ENCODE measurements at places on chromosomes 5 and 9.
A peak's percentile ranks its signal among the peaks of the same experiment; 100 is the strongest.

DNA sequence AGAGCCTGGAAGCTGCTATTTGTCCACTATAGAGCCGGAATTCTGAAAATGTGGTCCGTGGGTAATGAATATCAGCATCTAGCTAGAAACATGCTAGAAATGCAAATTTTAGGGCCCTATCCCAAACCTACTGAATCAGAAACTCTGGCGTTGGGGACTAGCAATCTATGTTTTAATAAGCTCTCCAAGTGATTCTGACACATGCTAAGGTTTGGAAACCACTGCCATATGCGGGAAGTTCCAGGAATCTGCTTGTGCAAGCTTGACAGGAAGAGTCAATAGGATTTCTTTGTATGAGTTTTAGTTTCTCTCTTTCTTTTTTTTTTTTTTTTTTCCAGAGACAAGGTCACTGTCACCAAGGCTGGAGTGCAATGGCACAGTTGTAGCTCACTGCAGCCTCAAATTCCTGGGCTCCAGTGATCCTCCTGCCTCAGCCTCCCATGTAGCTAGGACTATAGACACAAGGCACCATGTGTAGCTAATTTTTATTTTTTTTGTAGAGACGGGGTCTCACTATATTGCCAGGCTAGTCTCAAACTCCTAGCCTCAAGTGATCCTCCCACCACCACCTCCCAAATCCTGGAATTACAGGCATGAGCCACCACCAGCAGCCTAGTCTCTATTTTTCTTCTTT lies 26.4 kb upstream of the CARNMT1 start:
- peaks cover 2% of the 10 kb centered on the region for H3K36me3 ChIP-seq
- no peak overlapping the region for H3K4me3 ChIP-seq
- H3K27ac ChIP-seq: no peak overlapping the region
- H3K4me1 ChIP-seq: no peaks in the 10 kb centered on the region
- H3K27me3 ChIP-seq: no peaks in the 10 kb centered on the region

DNA sequence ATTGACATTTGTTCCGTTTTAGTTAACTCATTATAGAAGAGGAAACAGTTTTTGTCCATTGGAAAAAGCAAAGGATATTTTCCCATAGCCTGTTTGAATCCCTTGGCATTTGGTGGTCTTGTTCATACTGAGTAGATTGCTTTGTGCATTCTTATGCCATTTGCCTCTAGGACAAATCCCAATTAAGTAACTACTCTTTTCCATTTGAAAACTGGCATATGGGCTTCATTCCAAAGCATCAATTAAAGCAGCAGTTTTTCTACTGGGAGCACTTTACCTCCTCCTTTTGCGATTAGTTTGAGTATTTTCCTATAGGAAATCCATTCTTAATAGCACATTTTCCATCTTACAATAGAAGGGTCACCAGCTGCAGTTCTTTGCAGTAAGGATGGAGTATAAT lies 31.2 kb downstream of the GPR21 start:
- H3K27me3 ChIP-seq: no peaks in the 10 kb centered on the region
- peaks cover 41% of the 10 kb centered on the region for H3K36me3 ChIP-seq
- H3K4me1 ChIP-seq: peaks cover 5% of the 10 kb centered on the region
- no peak overlapping the region for H3K4me3 ChIP-seq
- H3K27ac ChIP-seq: no peak overlapping the region
- no peak for DNase-seq

DNA sequence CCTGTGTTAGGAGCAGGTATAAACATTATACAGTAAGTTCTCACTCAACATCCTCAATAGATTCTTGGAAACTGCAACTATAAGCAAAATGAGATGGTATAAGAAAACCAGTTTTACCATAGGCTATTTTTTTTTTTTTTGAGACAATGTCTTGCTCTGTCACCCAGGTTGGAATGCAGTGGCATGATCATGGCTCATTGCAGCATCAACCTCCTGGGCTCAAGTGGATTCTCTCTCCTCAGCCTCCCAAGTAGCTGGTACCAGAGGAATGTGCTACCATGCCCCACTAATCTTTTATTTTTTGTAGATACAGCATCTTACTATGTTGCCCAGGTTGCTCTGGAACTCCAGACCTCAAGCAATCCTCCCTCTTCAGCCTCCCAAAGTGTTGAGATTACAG lies 50.1 kb upstream of the ADRB2 start:
- peaks cover 10% of the 10 kb centered on the region for H3K4me1 ChIP-seq
- H3K27ac ChIP-seq: no peak overlapping the region
- no peak overlapping the region for H3K4me3 ChIP-seq
- no peak for DNase-seq

DNA sequence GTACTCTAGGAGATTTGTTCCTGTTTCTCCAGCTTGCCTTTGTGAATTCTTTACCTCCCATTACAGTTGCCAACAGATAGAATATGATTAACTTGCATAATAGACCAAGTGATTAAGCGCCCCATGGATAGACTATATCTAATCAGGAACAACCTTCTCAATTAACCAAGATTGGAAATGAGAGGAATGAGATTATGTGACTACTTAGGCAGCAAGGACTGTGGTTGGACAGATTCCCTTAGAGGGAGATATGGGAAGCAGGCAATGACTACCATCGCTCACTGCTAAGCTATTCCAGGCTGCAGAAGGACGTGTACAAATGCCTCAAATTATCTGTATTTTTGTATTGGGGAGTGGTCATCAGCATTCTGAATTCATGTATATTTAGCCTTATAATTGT lies 278.1 kb upstream of the DAB2 start:
- no peak for DNase-seq
- no peak overlapping the region for H3K27ac ChIP-seq

DNA sequence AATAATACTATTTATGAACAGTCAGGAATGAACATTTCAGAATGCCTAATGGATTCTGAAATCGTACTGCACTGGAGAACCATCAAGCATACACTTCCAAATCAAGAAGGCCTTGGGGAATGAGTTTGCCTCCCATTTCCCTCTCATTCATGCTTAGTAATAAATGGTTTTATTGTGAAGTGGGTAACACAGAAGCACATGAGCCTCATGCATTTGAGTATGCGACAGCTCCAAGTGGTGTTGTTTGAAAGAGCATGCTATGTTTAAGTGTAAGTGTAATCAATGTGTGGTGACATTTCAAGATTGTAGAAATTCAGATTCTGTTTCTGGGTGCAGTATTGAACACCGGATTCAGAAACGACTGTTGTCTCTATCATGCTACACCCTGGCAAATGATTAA lies 60.0 kb downstream of the SGCD start:
- H3K36me3 ChIP-seq: no peaks in the 10 kb centered on the region
- no peak for DNase-seq
- H3K4me3 ChIP-seq: no peak overlapping the region
- H3K27me3 ChIP-seq: peaks cover 3% of the 10 kb centered on the region
- H3K27ac ChIP-seq: no peak overlapping the region

GRCh38 chr5:80990527-80990926 lies 30.4 kb downstream of the RASGRF2 start:
- DNase-seq: no peak
- no peaks in the 10 kb centered on the region for H3K27me3 ChIP-seq
- H3K4me3 ChIP-seq: no peak overlapping the region
- H3K36me3 ChIP-seq: no peaks in the 10 kb centered on the region
- peaks cover 77% of the 10 kb centered on the region for H3K4me1 ChIP-seq

DNA sequence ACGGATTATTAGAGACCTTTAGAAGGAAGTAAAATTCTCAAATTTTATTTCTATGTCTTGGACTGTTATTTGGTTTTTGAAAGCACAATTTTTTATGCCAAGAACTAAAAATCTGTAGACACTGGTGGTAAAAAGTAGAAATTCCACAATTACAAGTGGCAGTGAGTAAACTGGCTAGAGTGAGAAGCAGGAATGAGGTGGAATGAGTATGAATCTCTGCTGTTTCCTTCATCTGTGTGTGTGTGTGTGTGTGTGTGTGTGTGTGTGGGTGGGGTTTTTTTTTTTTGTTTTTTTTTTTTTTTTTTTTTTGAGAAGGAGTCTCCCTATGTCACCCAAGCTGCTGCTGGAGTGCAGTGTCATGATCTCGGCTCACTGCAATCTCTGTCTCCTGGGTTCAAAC lies 94.2 kb downstream of the TLE4 start:
- no peak overlapping the region for H3K4me3 ChIP-seq
- DNase-seq: no peak
- peaks cover 47% of the 10 kb centered on the region for H3K4me1 ChIP-seq
- H3K27ac ChIP-seq: no peak overlapping the region
- no peaks in the 10 kb centered on the region for H3K27me3 ChIP-seq

GRCh38 chr9:27280860-27281259 lies 16.1 kb downstream of the EQTN start:
- H3K27me3 ChIP-seq: peaks cover 8% of the 10 kb centered on the region
- H3K36me3 ChIP-seq: no peaks in the 10 kb centered on the region
- DNase-seq: no peak

GRCh38 chr9:23524607-23525155 lies 301.4 kb downstream of the ELAVL2 start:
- no peaks in the 10 kb centered on the region for H3K36me3 ChIP-seq
- no peak overlapping the region for H3K4me3 ChIP-seq
- H3K27ac ChIP-seq: no peak overlapping the region
- no peaks in the 10 kb centered on the region for H3K27me3 ChIP-seq
- no peak for DNase-seq
- no peaks in the 10 kb centered on the region for H3K4me1 ChIP-seq

- no peaks in the 10 kb centered on the region for H3K27me3 ChIP-seq
- peaks cover 29% of the 10 kb centered on the region for H3K4me1 ChIP-seq
- peak; percentile 75 for DNase-seq
Measured at GRCh38 chr9:95874989-95875304, 544 bp upstream of the ERCC6L2 start.

GRCh38 chr9:89054865-89055495 lies 63.7 kb downstream of the S1PR3 start:
- H3K36me3 ChIP-seq: no peaks in the 10 kb centered on the region
- H3K27me3 ChIP-seq: peaks cover 11% of the 10 kb centered on the region
- H3K27ac ChIP-seq: no peak overlapping the region
- no peaks in the 10 kb centered on the region for H3K4me1 ChIP-seq
- DNase-seq: no peak

DNA sequence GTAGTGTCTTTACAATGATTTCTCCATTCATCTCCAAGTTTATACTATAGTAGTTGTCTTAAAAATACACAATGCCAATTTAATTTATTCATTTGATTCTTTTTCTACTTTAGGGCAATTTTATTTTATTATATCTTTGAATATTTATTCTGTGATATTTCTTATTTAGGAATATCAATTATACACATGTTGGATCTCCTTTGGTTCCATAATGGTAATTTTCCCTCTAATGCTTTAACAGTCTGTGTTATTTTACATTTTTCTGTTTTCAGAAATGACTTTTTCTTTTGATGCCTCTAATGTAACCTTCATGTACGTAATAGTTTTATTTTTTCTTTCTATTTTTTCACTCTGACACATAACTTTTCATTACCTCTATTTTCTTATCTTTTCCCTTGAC lies 153.0 kb downstream of the CSNK1G3 start:
- no peaks in the 10 kb centered on the region for H3K27me3 ChIP-seq
- H3K4me3 ChIP-seq: no peak overlapping the region
- H3K4me1 ChIP-seq: no peaks in the 10 kb centered on the region
- H3K27ac ChIP-seq: no peak overlapping the region
- no peak for DNase-seq
- H3K36me3 ChIP-seq: no peaks in the 10 kb centered on the region

DNA sequence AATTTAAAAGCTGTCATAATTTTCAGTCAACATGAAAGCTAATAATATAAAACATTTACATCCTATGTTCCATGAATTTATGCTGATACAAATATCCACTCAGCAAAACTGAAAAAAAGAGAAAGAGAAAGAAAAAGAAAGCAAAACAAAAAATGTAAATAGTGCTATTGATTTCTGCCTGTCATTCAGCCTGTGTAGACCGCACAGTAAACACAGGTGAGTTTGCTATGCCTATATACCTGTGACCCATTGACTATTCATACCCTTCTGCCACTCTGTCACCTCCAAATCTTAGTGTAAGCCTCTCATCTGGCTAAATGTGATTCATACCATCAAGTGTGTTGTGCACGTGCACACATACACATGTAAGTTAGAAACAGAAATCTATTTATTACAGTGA lies 359.0 kb upstream of the RORB start:
- H3K27ac ChIP-seq: no peak overlapping the region
- no peaks in the 10 kb centered on the region for H3K36me3 ChIP-seq
- no peaks in the 10 kb centered on the region for H3K4me1 ChIP-seq

DNA sequence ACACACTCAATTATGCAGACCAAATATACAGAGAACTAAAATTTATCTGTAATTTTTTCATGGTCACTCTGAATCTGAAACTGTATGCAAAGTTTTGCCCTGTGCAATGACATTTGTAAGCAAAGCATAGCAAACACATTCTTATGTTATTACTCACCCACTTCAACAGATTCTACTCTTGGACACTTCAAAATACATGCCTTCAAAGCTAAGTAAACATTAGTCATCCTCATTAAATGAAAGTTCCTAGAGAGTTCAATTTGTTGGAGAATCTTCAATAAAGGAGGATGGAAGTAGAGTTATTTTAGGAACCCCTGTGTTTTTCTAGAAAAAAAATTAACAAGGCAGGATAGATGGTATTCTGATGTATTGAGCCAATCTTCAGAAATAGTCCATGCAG lies 639.7 kb upstream of the C9orf72 start:
- no peak for DNase-seq
- H3K4me3 ChIP-seq: no peak overlapping the region
- no peaks in the 10 kb centered on the region for H3K36me3 ChIP-seq
- no peak overlapping the region for H3K27ac ChIP-seq
- no peaks in the 10 kb centered on the region for H3K4me1 ChIP-seq
- no peaks in the 10 kb centered on the region for H3K27me3 ChIP-seq

GRCh38 chr5:11780641-11781345 lies 123.5 kb downstream of the CTNND2 start:
- no peaks in the 10 kb centered on the region for H3K36me3 ChIP-seq
- no peak overlapping the region for H3K27ac ChIP-seq
- no peak for DNase-seq
- H3K4me3 ChIP-seq: no peak overlapping the region
- no peaks in the 10 kb centered on the region for H3K4me1 ChIP-seq
- H3K27me3 ChIP-seq: no peaks in the 10 kb centered on the region

- H3K4me1 ChIP-seq: no peaks in the 10 kb centered on the region
- peaks cover 43% of the 10 kb centered on the region for H3K27me3 ChIP-seq
- no peak for DNase-seq
- no peaks in the 10 kb centered on the region for H3K36me3 ChIP-seq
- H3K4me3 ChIP-seq: no peak within 1 kb of the TSS
Measured at GRCh38 chr5:136028782-136029742, at the start of gene TGFBI. TGFBI (plus strand) TSS chr5:136028988; CDS start chr5:136029056, 68 bp downstream.

GRCh38 chr9:123658792-123659191 lies 271.1 kb downstream of the DENND1A start:
- no peaks in the 10 kb centered on the region for H3K27me3 ChIP-seq
- H3K4me3 ChIP-seq: no peak overlapping the region
- H3K4me1 ChIP-seq: no peaks in the 10 kb centered on the region
- peaks cover 47% of the 10 kb centered on the region for H3K36me3 ChIP-seq
- H3K27ac ChIP-seq: no peak overlapping the region

- H3K36me3 ChIP-seq: no peaks in the 10 kb centered on the region
- no peak overlapping the region for H3K4me3 ChIP-seq
- H3K27me3 ChIP-seq: no peaks in the 10 kb centered on the region
- no peak overlapping the region for H3K27ac ChIP-seq
Measured at GRCh38 chr9:79176014-79176697, 395.6 kb upstream of the TLE4 start.

DNA sequence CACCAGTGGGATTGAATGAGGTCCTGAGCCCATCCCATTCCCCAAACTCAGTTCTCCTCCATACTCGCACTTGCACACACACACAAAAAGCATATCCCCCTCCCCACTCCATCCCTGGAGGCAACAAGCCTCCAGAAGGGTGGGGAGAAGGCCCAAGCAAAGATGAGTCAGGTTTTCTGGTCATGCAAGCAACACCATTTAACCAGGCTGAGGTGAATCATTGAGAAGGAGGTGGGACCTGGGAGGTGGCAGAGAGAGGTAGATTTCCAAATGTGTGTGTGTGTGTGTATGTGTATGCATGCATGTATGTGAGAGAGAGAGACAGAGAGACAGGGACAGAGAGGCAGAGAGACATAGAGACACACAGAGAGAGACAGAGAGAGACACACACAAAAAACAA lies 185.2 kb upstream of the TRIM32 start:
- no peak overlapping the region for H3K4me3 ChIP-seq
- H3K36me3 ChIP-seq: no peaks in the 10 kb centered on the region
- no peak for DNase-seq
